ENCODE measurements at places on chromosomes 4 and X.

- no peaks in the 10 kb centered on the region for H3K27me3 ChIP-seq
- H3K4me1 ChIP-seq, result no peaks in the 10 kb centered on the region
- no peaks in the 10 kb centered on the region for H3K36me3 ChIP-seq
- H3K4me3 ChIP-seq, result no peak overlapping the region
- DNase-seq, result no peak
Observed at GRCh38 chr4:115850799-115851509, 737.5 kb upstream of the NDST4 start.

GRCh38 chr4:108152980-108153379 lies 15.8 kb downstream of the LEF1 start:
- no peaks in the 10 kb centered on the region for H3K4me1 ChIP-seq
- no peak for DNase-seq
- H3K27me3 ChIP-seq, result peaks cover 14% of the 10 kb centered on the region

GRCh38 chrX:107677501-107677901 lies 49.2 kb downstream of the PRPS1 start:
- H3K27me3 ChIP-seq, result no peaks in the 10 kb centered on the region
- H3K4me3 ChIP-seq, result no peak overlapping the region
- H3K27ac ChIP-seq, result peak overlapping the region; percentile 90
- no peaks in the 10 kb centered on the region for H3K36me3 ChIP-seq
- peaks cover 34% of the 10 kb centered on the region for H3K4me1 ChIP-seq

- no peak overlapping the region for H3K4me3 ChIP-seq
- no peaks in the 10 kb centered on the region for H3K27me3 ChIP-seq
- no peaks in the 10 kb centered on the region for H3K4me1 ChIP-seq
- H3K36me3 ChIP-seq, result no peaks in the 10 kb centered on the region
- no peak overlapping the region for H3K27ac ChIP-seq
- no peak for DNase-seq
Observed at GRCh38 chr4:22824091-22824490, 131.4 kb downstream of the GBA3 start.

GRCh38 chr4:77582711-77583110 lies 22.9 kb upstream of the CXCL13 start:
- no peak overlapping the region for H3K27ac ChIP-seq
- H3K27me3 ChIP-seq, result no peaks in the 10 kb centered on the region
- H3K36me3 ChIP-seq, result no peaks in the 10 kb centered on the region
- no peak overlapping the region for H3K4me3 ChIP-seq
- peaks cover 5% of the 10 kb centered on the region for H3K4me1 ChIP-seq
